NCI-H82 (cell line): ENCODE measurements at places on chromosomes 6 and 20.

- no peak for DNase-seq
These were observed 62.7 kb downstream of the TAF4 start for GRCh38 chr20:62002882-62003480.

GRCh38 chr20:44532259-44532980 lies 10.6 kb upstream of the SERINC3 start:
- DNase-seq = no peak

DNA sequence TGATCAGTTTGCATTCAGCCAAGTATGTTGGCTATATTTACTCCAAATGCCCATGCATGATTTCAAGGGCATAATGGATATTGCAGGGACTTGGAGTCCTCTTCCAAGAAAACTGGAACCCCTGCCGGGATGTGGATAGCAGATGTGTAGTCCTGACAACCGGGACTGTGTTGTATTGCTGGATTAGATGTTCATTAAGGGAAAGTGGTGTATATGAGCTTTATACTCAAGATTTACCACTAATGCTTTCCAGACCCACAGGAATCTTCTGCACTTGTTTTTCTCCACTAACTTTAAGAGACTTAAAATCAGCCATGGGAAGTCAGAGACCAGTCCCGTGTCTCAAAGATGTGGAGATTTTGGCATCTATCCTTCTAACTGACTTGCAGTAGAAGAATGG lies 770.9 kb downstream of the HDGFL1 start:
- peak; percentile 3 for DNase-seq

- DNase-seq = no peak
These were observed 671.4 kb downstream of the RFPL4B start for GRCh38 chr6:113018351-113019151.

- no peak for DNase-seq
These were observed 15.4 kb upstream of the GSTA4 start for GRCh38 chr6:53010504-53010903.

- no peak for DNase-seq
These were observed 779.3 kb upstream of the CITED2 start for GRCh38 chr6:140153703-140154102.

- no peak for DNase-seq
These were observed 1.5 kb downstream of the RAMACL start for GRCh38 chr6:166584853-166585429.

DNA sequence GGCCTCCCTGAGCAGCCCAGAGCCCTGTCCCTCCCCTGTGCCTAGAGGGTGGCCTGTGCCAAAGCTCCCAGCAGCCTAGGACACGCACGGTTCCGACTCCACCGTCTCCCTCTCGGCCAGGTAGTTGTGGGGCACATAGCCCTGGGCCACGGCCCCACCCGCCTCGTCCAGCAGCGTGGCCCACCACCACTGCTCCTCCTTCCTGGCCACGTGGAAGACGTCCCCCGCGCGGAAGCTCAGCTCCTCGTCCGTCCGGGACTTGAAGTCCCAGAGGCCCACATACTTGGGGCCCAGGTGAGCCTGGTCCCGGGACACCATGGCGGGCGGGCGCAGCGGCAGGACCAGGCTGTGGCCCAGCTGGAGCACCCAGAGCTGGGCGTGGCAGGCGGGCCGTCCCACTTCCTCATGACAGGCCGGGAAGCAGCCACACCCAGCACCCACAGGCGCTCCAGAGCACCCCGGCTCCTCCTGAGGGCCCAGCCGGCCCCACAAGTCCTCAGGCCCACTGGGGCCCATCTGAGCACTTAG lies at the start of gene PTK6:
Gene PTK6, minus strand, starts transcription at position 380 of the 528 bp plus-strand sequence. Its CDS starts 62 bp downstream, at position 318.
- no peak for DNase-seq

DNA sequence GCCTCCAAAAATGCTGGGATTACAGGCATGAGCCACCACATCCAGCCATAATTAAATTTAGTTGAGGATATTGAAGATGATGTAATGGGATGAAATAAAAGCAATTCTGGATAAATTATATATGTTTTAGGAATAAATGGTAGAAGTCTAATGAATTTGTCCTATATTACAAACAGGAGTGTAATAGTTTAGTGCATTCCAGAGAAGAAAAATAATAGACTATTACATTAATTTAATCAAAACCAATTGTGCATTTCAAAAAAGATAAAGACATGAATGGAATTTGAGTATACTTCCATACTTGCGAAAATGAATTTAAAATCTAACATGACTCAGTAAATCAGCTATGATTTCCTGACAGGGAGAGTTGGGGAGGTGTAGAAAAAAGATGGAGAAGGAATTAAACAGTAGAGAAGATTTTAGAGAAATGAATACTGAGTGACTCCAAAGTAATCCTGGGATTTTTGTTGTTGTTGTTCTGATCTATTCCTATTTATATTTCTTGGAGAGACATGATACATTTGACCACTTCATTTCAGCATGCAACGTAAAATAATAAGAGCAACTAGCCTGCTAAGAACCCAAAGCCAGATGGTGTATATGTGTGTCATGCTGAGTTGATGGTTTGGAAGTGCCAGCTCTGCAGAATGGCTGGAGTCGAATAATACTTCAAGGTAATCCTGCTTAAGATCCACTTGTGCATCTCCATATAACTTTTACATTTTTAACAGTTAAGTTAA lies 67.4 kb downstream of the AIG1 start:
- peak; percentile 64 for DNase-seq

GRCh38 chr20:25097498-25097897 lies 15.6 kb upstream of the VSX1 start:
- no peak for DNase-seq

DNA sequence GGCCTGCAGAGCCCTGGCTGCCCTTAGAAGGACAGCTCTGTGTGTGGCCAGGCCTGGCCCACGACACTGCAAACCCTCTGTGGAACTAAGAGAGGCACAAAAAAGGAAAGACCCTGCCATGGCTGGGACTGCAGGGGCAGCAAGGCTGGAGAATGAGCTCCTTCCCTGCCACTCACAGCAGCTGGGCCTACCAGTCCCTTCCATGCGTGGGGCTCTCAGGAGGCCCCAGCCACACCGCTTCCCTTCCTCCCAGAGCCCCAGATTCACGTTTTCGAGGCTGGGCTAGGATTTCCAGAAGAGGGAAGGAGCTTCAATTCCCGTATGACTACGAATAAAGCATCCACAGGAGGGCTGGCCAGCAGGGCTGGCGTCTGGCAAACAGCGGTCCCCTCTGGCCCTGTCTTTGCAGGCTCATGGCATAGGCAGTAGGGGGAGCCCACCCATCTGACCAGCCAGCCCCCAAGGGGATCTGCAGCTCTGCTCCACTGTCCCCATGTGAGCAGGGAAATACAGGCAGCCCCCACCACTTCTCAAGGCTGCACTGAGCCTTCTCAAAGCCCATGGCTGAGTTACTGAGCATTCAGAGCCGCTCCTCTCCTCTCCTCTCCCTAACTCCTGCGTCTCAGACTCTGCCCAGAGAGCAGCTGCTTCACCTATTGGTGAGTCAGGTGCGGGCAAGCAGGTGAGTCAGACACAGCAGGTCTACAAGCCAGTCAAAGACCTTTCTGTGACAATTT lies 53.1 kb downstream of the NINL start:
- DNase-seq = peak; percentile 79

- DNase-seq = no peak
These were observed 187.7 kb upstream of the BMP2 start for GRCh38 chr20:6579824-6580223.

- DNase-seq = no peak
These were observed 2.8 kb downstream of the NKX2-4 start for GRCh38 chr20:21394551-21394950.

GRCh38 chr6:41531591-41532582 lies 14.3 kb upstream of the FOXP4 start:
- DNase-seq = peak; percentile 48

GRCh38 chr6:121730616-121731015 lies 295.2 kb downstream of the GJA1 start:
- no peak for DNase-seq

DNA sequence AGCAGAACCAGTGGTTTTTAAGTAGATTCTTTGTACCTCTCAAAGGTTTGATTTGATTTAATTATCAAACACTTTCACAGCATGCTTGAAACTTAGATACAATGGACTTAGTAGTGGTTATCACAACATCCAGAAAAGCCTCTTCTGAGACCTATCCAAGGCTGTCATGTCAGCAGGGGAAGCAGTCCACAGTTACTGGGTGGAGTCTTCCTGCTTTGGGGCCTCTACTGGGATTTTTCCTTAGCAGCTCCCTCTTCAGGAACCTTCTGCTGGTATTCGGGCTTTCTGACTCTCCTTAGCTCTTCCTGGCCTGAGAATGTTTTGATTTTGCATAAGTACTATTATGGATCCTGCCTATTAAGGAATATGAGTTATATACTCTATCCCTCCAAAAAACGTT lies 36.0 kb downstream of the ARFGEF2 start:
- no peak for DNase-seq

GRCh38 chr20:3406481-3407039 lies 909 bp downstream of the DNAAF9 start:
- peak; percentile 65 for DNase-seq

DNA sequence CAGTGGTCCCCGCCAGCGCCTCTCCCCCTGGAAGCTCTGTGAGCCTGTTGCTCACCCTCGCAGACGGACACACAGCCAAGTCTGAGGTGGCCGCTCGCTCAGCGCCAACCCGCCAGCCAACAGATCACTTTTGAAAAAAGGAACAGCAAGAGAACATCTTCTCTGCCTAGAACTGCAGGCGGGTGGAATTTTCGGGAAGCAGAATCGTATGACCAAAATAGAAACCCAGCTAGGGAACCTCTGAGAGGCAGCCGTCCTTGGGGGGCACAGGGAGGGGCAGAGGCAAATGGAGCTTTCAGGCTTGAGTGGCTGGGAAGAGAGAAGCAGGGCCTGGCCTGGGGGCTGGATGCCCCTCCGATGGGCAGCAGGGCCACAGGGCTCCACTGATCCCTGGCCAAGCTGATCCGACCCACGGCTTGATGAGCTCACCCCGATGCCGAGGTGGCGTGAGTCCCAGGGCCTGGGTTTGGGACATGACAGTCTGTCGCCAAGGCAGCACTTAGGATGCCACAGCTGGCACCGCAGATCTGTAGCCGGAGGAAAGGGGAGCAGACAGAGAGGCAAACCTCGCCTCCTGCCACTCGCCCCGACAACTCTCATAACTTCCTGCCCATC lies 9.8 kb downstream of the NFATC2 start:
- no peak for DNase-seq

DNA sequence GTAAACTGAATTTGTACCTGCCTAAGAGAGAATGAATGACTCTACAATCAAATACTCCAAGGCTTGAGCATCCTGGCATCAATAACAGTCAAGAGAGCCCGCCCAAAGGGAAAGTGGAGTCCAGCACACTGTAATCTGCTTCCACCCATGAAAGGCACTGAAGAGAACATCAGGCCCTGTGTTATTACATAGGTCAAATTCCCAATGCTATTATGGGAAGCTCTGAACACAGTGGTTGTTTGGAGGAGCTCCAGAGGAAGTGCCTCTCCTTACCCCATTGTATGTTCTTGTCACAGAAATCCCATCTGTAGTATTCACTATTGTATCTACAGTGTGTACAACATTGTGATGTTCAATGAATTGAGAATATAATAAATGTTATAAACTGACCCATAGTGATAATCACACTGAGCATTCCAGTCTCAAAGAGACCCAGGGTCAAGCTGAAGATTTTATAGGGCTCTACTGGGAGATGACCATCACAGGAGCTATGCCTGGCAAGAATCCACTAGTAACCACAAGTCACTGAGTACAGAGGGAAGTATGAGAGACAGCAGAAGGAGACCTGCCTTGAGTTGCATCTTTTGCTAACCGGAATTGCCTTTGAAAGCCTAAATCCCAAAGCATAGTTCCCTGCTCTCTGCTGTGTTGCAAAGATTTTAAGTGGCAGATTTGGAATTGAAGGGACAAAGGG lies 446.7 kb downstream of the GJA1 start:
- no peak for DNase-seq

GRCh38 chr6:97497713-97498331 lies 214.8 kb upstream of the MMS22L start:
- peak; percentile 89 for DNase-seq

DNA sequence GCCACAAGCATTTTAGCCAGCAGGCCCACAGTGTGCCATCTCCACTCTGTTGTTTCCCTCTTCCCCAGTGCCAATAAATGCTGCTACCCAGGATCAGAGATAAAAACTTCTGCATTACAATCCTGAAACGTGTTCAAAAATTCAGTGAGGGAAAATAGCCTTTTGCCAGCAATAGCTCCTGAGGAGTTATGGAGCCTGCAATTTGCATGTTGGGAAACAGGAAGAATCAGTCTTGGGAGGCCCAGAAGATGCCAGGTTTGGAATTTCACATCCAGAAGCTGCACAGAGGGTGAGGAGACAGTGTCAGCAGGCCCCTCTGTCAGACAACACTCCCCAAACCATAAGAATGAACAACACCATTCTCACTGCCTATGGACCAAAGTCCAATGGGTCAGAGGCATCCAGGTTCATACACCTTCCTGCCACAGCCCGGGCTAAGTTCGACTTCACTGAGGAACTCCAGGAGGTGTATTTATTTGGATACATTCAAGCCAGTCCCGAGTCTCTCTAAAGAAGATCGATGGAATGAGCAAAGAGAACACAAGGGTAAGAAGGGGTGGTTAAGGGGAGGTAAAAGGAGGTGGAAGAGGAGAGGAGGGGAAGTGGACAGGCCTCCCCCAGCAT lies 20.8 kb downstream of the RRBP1 start:
- no peak for DNase-seq

GRCh38 chr20:6744180-6744579 lies 23.3 kb upstream of the BMP2 start:
- DNase-seq = no peak

DNA sequence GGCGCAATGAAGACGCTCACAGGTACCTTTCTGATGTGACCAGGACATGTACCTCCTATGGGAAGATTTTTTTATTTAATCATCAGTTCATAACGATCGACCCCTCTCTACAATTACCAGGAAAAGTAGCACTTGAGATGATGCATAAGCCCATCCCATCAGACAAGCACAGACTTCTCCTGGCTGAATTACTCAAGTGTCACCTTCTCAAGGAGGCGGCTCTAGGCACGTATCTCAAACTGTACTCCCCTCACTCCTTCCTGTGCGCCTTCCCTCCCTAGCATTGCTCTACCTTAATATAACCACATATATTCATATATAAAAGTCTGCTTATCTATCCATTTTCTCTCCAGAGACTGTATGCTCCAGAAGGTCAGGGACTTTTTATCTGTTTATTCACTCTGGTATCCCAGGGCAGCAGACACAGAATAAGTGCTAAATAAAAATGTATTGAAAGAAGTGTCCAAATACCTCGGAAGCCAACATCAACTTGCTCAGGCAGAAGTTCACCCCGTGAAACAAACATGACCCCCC lies 71.5 kb downstream of the CNKSR3 start:
- DNase-seq = no peak

GRCh38 chr20:32304131-32304746 lies 26.8 kb downstream of the KIF3B start:
- no peak for DNase-seq

DNA sequence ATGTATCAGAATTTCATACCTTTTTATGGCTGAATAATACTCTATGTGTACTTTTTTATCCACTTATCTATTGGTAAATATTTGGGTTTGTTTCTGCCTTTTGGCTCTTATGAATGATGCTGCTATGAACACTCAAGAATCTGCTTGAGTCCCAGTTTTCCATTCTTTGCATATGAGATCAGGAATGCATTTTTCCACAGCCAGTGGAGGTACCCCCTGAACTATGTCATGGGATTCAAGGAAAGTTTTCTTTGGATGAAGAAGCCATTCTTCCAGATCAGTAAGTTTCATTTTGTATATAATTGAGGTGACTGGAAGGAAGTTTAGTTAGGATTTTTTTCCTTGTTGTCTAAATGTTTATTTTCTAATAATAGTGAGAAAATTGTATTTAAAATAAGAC lies 40.9 kb downstream of the NKX2-4 start:
- DNase-seq = no peak
